Activated CD8-positive, alpha-beta T cell treated with anti-CD3 and anti-CD28 coated beads for 36 hours (primary cell): ENCODE measurements at places on chromosomes 16 and 17. TPM values are rescaled to one million over a fixed set of nuclear protein-coding genes. Genes with fewer than 3 reads are reported as not detected.

DNA sequence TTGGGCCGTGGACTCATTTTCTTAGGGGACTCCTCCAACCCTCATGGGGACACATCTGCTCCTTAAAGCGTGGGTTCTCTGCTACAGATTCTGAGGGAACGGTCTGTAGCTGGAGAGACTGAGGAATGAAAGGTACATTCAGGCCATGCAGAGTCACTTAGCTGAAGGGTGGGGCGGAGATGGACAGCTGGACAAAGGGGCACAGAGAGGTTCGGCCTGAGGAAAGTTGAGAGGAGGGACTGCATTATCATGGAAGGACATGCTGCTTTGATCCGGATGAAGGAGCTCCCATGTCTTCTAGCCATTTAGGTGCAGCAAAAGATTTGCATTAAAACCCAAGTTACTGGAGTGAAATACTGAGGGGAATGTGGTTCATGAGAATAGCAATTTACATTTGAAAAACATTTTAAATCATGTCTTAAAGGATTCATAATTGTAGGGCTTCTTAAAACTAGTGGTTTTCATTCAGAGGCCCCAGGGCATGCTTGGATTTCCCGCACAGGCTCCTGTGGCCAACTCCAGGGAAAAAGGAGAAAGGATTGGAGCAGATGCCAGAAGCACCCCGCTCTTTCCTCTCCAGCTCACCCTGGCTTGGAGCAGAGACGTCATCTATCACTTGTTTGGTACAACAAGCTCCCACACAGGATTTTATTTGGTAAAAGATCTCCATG, 54.2 kb downstream of the CDRT4 start:
- no peak overlapping the region for H3K27ac ChIP-seq
- H3K36me3 ChIP-seq: no peaks in the 10 kb centered on the region
- no peaks in the 10 kb centered on the region for H3K4me1 ChIP-seq
- no peak overlapping the region for H3K4me3 ChIP-seq
- H3K27me3 ChIP-seq: no peaks in the 10 kb centered on the region

- no peaks in the 10 kb centered on the region for H3K36me3 ChIP-seq
- no peak for DNase-seq
- H3K27me3 ChIP-seq: peaks cover 3% of the 10 kb centered on the region
- no peak overlapping the region for H3K27ac ChIP-seq
- H3K4me3 ChIP-seq: no peak overlapping the region
- H3K4me1 ChIP-seq: no peaks in the 10 kb centered on the region
Measured at GRCh38 chr16:12602811-12603698, 200.6 kb downstream of the CPPED1 start.

DNA sequence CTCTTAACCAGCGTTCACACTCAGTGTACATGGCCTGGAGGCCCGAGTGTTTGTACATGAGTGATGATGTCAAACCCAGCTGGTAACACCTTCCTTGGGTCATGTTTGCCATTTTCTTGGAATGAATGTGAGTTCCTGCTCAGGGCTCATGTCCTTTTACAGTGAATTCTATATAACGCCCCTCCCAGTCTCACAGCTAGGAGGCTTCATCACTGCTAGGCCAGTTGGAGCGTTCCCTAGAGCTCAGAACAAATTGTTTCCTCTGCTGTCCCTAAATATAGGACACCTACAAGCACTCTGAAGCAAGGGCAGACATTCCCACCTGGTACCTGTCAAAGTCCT, 5.5 kb downstream of the TIMM22 start:
- H3K27me3 ChIP-seq: no peaks in the 10 kb centered on the region
- peak overlapping the region; percentile 63 for H3K27ac ChIP-seq
- H3K4me3 ChIP-seq: no peak overlapping the region
- H3K4me1 ChIP-seq: peaks cover 33% of the 10 kb centered on the region

- H3K36me3 ChIP-seq: no peaks in the 10 kb centered on the region
- no peak overlapping the region for H3K27ac ChIP-seq
- H3K4me1 ChIP-seq: no peaks in the 10 kb centered on the region
- peaks cover 2% of the 10 kb centered on the region for H3K27me3 ChIP-seq
- DNase-seq: no peak
Measured at GRCh38 chr16:74035816-74036215, 260.8 kb upstream of the PSMD7 start.

DNA sequence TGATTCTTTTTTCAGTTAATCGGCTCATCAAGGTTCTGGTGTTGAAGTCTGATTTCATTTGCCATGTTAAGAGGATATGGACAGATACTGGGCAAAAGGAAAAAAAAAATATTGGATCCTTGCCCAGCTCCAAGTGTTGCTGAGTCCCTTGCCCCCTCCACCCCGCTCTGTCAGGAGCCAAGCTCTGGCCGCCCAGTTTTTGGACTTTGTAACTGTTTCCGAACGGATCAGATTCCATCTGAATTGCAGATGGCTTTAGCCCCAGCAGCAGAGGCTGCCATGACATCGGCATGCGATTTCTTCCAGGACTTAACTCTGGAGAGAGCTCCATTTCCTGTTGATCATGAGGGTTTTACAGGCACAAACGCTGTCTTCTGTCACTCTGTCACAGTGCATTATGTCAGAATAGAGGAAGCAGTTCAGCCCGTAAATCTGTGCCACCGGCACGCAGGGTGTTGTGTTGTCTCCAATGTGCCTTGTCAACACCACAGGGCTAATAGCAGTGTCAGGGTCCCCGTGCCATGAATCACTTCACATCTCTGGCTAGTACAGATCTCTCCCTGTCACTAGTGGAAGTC, 615.6 kb downstream of the MAF start:
- H3K4me3 ChIP-seq: no peak overlapping the region
- H3K4me1 ChIP-seq: peaks cover 4% of the 10 kb centered on the region
- peaks cover 4% of the 10 kb centered on the region for H3K36me3 ChIP-seq
- no peak for DNase-seq
- H3K27me3 ChIP-seq: no peaks in the 10 kb centered on the region
- no peak overlapping the region for H3K27ac ChIP-seq

DNA sequence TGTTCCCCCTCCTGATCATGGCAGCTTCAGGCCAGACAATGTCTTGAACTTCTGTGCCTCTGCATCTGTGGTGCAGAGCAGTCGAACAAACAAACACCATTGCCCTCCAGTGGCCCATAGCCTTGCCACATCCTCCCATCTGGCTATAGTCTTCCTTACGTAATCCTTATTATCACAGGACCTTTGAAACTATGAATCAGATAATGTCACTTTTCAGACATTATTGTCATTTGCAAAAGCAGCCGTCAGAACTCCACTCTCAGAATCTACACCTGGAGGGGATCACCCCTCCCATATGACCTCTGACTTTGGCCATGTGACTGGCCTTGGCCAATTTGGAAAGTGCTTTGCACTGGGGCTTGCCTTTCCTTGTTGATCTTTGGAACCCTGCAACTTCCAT, 387.3 kb downstream of the MAF start:
- no peaks in the 10 kb centered on the region for H3K36me3 ChIP-seq
- H3K4me3 ChIP-seq: no peak overlapping the region
- no peaks in the 10 kb centered on the region for H3K27me3 ChIP-seq
- DNase-seq: no peak
- peaks cover 11% of the 10 kb centered on the region for H3K4me1 ChIP-seq

DNA sequence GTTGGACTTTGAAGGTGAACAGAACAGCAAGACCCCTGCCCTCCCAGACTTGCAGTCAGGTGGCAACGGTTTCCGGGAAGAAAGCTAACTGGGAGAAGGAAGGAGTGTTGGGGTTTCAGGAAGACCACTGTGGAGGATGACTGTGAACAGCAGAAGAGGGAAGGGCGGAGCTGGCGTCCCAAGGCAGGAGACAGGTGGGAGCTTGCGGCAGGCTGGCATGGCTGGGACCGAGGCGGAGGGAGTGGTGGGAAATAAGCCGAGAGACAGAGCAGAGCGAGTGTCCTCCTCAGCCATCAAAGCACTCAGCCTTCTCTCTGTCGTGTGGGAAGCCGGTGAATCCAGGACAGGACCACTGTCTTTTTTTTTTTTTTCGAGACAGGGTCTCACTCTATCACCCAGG, 108.5 kb upstream of the CACNG5 start:
- peaks cover 5% of the 10 kb centered on the region for H3K4me1 ChIP-seq
- peaks cover 5% of the 10 kb centered on the region for H3K36me3 ChIP-seq
- no peak overlapping the region for H3K27ac ChIP-seq

GRCh38 chr16:50688083-50688482, 5.3 kb upstream of the NOD2 start:
- H3K27me3 ChIP-seq: no peaks in the 10 kb centered on the region
- no peak overlapping the region for H3K27ac ChIP-seq
- no peak for DNase-seq
- H3K4me3 ChIP-seq: no peak overlapping the region

DNA sequence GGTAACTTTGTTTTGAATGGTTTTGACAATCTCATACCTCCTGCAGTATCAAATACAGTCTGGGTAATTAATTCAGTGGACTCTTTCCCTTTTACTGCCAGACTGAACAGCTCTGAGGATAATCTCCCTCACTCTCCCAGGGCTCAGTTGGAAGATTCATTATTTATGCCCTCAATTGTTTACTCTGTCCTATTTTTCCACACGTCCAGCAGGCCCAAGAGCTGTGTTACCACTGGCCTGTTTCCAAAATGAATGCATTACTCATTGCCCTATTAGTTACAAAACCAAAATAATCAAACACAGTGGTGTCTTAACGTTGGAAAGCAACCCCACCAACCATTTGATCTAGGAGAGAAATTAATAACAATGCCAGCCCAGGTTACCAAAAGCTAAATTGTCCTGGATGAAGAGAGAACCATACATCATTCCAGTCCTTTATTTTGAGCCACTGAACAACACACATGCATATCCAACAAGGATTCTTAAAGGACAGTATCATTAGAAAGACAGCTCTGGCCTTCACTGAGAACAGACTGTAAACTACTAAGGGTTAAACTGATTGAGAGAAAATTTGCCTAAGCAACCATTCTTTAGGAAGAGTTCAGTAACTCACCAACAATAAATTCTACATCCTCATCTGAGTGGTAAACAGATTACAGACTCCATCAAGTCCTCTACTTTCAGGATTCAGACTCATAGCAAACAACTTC, 34.5 kb downstream of the FAM222B start:
- peak overlapping the region; percentile 55 for H3K27ac ChIP-seq
- H3K4me1 ChIP-seq: peaks cover 40% of the 10 kb centered on the region
- DNase-seq: no peak
- peaks cover 8% of the 10 kb centered on the region for H3K36me3 ChIP-seq
- no peaks in the 10 kb centered on the region for H3K27me3 ChIP-seq

DNA sequence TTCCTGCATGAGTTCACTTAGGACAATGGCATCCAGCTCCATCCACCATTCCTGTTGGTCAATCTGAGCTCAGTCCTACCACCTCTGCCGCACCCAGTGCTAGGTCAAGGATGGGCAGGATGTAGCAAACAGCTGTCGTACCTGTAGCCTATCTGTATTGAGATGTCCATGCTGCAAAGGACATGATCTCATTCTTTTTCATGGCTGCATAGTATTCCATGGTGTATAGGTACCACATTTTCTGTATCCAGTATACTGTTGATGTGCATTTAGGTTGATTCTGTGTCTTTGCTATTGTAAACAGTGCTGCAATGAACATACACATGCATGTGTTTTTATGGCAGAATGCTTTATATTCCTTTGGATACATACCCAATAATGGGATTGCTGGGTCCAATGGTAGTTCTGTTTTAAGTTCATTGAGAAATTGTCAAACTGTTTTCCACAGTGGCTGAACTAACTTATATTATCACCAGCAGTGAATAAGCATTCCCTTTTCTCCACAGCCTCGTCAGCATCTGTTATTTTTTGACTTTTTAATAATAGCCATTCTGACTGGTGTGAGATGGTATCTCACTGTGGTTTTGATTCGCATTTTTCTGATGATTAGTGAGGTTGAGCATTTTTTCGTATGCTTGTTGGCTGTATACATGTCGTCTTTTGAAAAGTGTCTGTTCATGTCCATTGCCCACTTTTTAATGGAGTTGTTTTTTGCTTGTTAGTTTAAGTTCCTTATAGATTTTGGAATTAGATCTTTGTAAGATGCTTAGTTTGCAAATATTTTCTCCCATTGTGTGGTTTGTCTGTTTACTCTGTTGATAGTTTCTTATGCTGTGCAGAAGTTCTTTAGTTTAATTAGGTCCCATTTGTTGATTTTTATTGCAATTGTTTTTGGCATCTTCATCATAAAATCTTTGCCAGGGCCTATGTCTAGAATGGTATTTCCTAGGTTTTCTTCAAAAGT, 7.2 kb upstream of the MRTFB start:
- no peaks in the 10 kb centered on the region for H3K4me1 ChIP-seq
- no peak overlapping the region for H3K4me3 ChIP-seq
- peaks cover 7% of the 10 kb centered on the region for H3K27me3 ChIP-seq
- H3K27ac ChIP-seq: no peak overlapping the region
- no peaks in the 10 kb centered on the region for H3K36me3 ChIP-seq

GRCh38 chr17:50686494-50687199, 21.1 kb downstream of the ANKRD40 start:
- no peak for DNase-seq
- H3K27ac ChIP-seq: no peak overlapping the region
- H3K36me3 ChIP-seq: no peaks in the 10 kb centered on the region
- no peaks in the 10 kb centered on the region for H3K4me1 ChIP-seq
- no peaks in the 10 kb centered on the region for H3K27me3 ChIP-seq
- H3K4me3 ChIP-seq: no peak overlapping the region

- peak overlapping the region; percentile 77 for H3K4me3 ChIP-seq
- DNase-seq: peak; percentile 18
- H3K27me3 ChIP-seq: no peaks in the 10 kb centered on the region
- peak overlapping the region; percentile 92 for H3K27ac ChIP-seq
Measured at GRCh38 chr16:11669380-11670146, 1.3 kb downstream of the SNN start.

GRCh38 chr17:68600067-68600930, 868 bp downstream of the FAM20A start:
- peaks cover 53% of the 10 kb centered on the region for H3K27me3 ChIP-seq
- no peak overlapping the region for H3K27ac ChIP-seq
- peaks cover 20% of the 10 kb centered on the region for H3K4me1 ChIP-seq
- peak overlapping the region; percentile 51 for H3K4me3 ChIP-seq

DNA sequence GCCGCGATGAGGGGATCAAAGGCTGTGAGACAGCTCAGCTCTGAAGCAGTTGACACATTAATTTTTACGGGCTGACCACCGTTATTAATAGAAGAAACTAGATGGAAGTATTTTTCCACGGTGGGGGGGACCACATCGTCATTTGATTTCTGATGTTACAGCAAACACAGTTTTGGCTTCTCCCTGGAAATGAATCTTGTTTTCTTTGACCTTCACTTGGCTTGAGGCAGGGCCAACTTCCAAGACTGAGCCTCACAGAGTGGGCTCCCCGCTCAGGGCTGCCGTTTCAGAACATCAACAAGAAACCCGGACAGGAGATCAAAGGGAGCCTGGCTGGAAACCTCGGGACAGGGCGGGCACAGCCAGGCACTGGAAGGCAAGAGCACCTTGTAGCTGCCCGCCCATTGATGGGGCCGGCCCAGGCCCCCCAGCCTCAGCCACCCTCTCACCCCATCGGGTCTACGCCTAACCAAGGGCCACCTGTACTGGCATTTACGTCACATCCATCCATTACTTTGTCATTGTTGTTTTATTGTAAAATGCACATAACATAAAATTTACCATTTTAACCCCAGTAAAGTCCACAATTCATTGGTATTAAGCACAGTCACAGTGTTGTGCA, 124.6 kb downstream of the C16orf95 start:
- no peak for DNase-seq
- no peak overlapping the region for H3K27ac ChIP-seq
- H3K4me3 ChIP-seq: no peak overlapping the region
- no peaks in the 10 kb centered on the region for H3K4me1 ChIP-seq
- H3K27me3 ChIP-seq: no peaks in the 10 kb centered on the region

The CFAP119 gene
- total RNA-seq: 3.8 TPM

The CCL4 gene
- total RNA-seq: 287 TPM

The EEF2K gene
- 28.6 TPM for total RNA-seq

The FGF11 gene
- 16.5 TPM for total RNA-seq

The USP32 gene
- total RNA-seq: 26.5 TPM

The SLC16A13 gene
- 4.8 TPM for total RNA-seq

The NUPR1 gene
- not detected for total RNA-seq

The TMUB2 gene
- total RNA-seq: 17.5 TPM
